Left lobe of liver (tissue), 2 donors: ENCODE measurements at places on chromosomes 16 and 17. TPM values are rescaled to one million over a fixed set of nuclear protein-coding genes. Genes with fewer than 3 reads are reported as not detected.
A peak's percentile ranks its signal among the peaks of the same experiment; 100 is the strongest.

GRCh38 chr17:38507436-38507835 lies 79.2 kb downstream of the ARHGAP23 start:
- no peak for DNase-seq

DNA sequence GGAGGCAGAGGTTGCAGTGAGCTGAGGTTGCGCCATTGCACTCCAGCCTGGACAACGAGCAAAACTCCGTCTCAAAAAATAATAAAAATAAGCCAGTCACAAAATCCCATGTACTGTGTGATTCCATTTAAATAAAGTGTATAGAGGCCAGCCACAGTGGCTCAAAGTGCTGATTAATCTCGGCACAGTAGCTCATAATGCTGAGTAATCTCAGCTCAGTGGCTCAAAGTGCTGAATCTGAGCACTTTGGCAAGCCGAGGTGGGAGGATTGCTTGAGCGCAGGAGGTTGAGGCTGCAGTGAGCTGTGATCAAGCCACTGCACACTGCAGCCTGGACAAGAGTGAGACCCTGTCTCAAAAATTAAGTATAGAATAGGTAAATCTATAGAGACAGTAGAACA lies 4.9 kb downstream of the TMED6 start:
- DNase-seq = no peak

GRCh38 chr17:45902892-45903346 lies 8.6 kb downstream of the MAPT start:
- peak; percentile 85 for DNase-seq

DNA sequence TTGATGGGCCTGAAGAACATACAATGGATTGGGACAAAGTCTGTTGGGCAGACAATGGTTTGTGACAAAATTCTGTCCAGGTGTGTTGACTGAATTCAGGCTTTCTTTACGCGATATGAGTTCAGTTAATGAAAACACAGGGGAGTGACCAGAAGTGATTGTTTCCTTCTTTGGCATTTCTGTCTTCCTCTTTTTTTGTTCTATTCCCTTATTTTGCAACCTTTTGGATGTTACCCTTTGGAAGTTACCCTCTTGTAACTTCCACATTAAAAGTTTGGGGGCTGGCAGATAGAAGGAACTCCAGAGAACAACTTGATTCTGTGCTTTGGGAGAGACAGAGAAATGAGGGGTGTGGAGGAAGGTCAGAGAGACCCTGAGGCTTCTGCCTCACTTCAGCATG lies 126.7 kb downstream of the PITPNC1 start:
- no peak for DNase-seq

GRCh38 chr16:9499941-9500593 lies 408.6 kb downstream of the HAPSTR1 start:
- no peak for DNase-seq

DNA sequence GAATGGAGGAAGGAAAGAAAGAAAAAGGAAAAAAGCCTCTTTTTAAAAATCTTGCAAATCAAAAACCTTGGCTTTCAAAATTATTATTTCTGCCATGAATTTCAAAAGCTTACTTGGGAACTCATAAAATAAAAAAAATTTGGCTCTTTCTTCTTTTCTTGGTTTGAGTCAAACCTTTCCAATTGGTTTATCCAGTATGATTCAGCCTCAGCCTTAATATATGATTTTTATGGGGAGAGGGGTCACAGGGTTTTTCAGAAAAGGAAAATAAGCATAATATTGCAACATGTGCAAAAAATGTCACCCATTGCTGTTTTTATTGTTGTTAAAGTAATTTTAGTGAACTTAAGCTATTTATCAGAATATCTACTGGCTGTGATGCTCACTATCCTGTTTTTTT lies 31.2 kb upstream of the HAPSTR1 start:
- DNase-seq = no peak

DNA sequence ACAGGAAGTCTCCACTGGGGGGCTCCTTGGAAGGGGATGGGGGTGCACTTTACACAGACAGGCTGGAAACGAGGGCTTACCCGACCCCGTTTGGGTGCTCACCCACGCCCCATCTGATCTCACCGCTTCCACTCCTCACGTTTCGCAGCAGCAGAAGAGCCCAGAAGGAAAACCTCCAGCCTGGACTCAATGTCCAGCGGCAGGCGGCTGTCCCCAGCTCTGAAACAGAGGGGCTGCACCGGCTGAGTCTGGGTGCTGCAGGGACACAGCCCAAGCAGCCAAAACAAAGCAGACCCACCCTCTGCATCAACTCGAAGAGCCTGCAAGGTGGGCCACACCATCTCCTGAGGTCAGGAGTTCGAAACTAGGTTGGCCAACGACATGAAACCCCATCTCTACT lies 3.9 kb downstream of the MEAK7 start:
- DNase-seq = no peak

DNA sequence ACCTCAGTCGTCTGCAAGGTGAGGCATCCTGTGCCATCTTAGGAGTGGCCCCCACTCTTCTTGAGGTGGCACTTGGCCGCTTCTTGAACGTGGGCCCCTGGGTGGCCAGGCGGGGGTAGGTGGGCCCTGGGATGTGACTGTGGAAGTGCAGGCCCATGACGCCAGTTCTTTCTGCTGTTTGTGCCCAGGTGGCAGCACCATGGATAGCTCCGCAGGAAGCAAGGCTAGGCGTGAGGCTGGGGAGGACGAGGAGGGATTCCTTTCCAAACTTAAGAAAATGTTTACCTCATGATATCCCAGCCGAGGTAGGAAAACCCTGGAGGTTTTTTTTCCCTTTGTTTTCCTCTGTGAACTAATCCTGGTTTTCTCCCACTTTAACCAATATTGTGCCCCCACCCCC lies 19.8 kb downstream of the NMRAL1 start:
- DNase-seq = no peak

- DNase-seq = no peak
Observed at GRCh38 chr17:69654981-69655855, 240.7 kb downstream of the MAP2K6 start.

DNA sequence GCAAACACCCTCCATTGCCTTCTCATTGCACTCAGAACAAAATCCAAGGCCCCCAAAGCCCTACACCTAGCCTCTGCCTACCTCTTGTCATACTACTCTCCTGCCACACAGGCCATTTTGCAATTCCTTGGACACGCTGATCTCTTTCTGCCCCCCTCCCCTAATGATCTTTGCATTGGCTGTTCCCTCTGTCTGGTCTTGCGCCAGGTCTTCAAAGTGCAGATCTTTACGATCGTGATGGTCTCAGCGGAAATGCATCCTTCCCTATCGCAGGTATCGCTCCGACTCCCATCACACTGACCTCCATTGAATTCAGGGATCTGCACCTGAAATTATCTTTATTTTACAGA lies 777 bp upstream of the MOSMO start:
- no peak for DNase-seq

DNA sequence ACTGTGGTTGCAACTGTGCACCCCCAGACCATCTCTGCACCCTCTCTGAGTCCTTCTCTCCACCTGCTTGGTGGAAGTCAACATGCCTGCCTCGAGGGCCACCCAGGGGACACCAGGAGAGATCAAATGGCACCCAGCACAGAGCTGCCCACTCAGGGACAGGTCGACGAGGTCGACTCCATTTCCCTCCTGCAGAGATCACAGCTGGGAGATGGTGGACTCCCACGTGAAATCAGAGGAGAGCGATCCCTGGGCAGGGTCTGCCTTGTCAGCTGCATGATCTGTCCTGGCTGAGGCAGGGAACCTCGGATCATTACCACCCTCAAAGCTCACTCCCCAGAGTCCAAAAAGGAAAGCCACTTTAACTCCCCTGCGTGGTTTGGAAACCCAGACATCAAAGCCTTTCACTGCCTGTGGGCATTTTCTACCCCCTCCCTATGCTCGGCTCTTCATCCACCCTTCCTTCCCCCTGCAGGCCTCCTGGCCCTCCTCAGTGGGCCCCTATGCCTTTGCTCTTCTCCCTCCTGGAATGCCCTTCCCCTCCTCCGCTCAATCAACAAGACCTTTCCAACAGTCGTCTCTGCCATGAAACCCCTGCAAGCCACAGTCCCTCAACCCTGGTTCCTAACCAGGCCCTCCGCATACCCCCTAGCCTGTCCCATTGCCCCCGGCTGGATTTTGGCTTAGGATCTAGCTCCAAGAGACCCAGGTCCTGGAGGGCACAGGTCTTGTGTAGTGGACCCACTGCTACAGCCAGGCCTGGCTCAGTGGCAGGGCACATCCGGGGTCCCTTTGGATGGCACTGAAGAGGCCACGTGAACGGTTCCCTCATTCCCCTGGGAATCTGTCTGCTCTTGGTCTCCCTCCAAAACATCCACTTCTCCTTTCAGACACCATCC lies 103.8 kb upstream of the RPL38 start:
- no peak for DNase-seq

GRCh38 chr16:67456391-67457081 lies 24.4 kb downstream of the ATP6V0D1 start:
- DNase-seq = no peak

GRCh38 chr16:1469693-1470201 lies 5.1 kb downstream of the CLCN7 start:
- DNase-seq = no peak

DNA sequence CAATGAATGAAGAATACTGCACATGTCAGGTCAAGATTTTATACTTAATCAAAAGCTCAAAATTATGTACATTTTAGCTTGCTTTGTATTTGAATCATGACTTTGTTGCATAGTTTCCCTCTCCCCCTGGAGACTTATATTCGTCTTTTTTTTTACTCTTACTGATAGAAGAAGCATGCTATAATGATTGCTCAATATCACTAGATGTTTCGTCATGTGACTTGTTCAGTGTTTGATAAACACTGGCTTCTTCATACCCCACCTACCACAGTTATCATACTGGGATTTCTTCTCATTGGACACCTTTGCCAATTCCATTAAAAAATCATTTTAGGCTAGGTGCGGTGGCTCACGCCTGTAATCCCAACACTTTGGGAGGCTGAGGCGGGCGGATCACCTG lies 148.7 kb downstream of the FTO start:
- no peak for DNase-seq

The DBNDD1 gene
- 3.3 TPM for total RNA-seq

The B3GNT9 gene
- total RNA-seq = 1.6 TPM

The LPCAT2 gene
- 1.6 TPM for total RNA-seq

The CIBAR2 gene
- not detected for total RNA-seq
